Panc1 (cell line): ENCODE measurements at places on chromosomes 7 and 10.

- no peak for DNase-seq
These were observed 153.0 kb downstream of the GRK5 start for GRCh38 chr10:119360181-119360921.

GRCh38 chr7:25792586-25792985 lies 359.4 kb upstream of the NFE2L3 start:
- DNase-seq, result no peak

- DNase-seq, result no peak
These were observed 374.5 kb upstream of the FOXK1 start for GRCh38 chr7:4307316-4308204.

GRCh38 chr10:116147147-116147905 lies 125.7 kb downstream of the GFRA1 start:
- no peak for DNase-seq

DNA sequence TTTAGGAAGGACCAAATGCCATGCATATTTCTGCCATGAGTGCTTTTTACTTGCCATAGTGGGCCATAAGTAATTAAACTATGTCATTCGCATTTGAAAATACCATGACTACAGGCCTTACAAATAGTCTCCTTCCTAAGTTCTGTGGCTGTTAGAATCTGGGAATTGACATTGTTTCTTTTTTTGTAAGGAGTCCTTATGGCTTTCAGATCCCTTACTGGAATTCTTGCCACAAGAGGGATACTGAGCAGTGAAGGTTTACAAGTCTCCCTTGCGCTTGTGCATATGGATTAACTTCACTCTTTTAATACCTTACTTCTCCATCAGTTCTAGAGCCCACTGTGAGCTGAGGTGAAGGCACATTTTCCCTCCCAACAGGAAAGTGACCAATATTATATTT lies 166.0 kb downstream of the NRG3 start:
- no peak for DNase-seq

DNA sequence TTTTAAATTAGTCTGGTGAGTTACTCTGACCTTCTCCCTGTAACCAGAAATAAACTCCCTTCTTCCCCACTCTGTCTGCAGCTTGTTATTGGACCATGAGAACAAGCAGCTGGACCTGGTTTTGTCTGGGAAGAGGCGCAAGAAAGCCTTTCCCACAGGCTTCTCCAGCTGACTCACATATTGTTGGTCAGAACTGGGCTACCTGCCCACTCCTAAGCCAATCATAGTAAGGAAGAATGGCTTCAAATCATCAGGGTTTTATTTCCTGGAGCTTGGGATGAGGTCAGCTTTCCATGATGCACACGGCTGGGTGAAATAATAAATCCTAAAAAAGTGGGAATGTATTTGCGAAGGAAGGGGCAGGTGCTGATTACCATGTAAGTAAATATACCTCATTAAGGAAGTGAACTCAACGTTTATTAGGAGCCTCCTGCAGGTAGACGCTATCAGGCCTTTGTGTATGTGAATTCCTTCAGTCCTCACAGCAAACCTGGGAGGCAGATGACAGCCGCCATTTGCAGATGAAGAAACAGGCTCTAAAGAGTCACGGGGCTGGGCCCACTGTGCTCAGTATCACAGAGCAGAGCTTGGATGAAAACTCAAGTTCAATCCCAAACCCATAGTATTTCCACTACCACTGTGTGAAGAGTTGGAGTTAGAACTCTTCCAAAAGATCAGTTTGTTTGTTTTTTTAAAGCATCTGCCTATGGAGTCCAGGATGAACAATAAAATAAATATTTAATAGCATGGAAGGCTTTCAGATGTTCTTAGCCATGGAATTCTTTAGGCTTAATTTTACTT lies 32.8 kb downstream of the IL15RA start:
- DNase-seq, result peak; percentile 53

DNA sequence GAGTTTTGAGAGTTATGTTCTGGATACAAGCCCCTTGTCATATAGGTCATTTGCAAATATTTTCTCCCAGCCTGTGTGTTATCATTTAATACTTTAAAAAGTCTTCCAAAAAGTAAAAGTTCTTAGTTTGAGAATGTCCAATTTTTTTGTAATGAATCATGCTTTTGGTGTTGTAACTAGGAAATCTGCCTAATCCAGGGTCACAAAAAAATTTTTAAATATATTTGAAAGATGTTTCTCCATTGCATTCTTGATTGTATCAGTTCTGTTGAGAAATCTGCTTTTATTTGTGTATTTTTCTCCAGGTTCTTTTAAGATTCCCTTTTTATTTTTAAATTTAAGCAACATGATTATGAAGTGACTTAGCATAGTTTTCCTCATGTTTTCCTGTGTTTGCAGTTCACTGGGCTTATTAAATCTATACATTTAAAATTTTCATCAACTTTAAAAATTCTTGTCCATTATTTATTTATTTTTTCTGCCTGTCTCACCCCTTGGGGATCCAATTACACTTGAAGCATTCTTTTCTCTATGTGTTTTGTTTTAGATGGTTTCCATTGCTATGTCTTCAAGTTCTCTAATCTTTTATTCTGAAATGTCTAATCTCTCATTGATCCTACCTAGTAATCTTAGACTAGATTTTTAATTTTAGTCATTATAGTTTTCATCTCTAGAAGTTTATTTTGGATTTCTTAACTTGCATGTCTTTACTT lies 47.0 kb downstream of the CCDC71L start:
- no peak for DNase-seq

GRCh38 chr7:98687111-98687751 lies 70.1 kb downstream of the NPTX2 start:
- DNase-seq, result no peak

DNA sequence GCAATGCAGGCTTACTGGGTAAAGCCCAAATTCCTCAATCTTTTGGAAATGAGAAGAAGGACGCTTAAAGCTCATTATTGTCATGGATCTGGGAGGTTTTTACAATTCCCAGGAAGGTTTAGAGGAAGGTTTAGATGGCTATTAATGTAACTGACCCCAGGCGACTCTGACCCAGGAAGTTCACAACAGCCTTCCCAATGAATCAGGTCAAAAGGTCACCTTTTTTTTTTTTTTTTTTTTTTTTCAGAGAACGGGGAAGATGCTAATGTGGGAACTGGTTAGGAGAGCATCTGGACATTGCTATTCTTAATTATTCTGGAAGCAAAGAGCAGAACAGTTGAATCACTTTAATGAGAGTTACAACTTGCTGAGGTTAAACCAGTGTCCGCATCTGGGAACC lies 149.9 kb upstream of the ITGB1 start:
- no peak for DNase-seq

GRCh38 chr7:124516911-124517310 lies 248.7 kb downstream of the GPR37 start:
- DNase-seq, result no peak

- DNase-seq, result no peak
These were observed 700.7 kb downstream of the AUTS2 start for GRCh38 chr7:70298780-70299471.

GRCh38 chr10:78963074-78964034 lies 105.4 kb upstream of the ZMIZ1 start:
- DNase-seq, result no peak

DNA sequence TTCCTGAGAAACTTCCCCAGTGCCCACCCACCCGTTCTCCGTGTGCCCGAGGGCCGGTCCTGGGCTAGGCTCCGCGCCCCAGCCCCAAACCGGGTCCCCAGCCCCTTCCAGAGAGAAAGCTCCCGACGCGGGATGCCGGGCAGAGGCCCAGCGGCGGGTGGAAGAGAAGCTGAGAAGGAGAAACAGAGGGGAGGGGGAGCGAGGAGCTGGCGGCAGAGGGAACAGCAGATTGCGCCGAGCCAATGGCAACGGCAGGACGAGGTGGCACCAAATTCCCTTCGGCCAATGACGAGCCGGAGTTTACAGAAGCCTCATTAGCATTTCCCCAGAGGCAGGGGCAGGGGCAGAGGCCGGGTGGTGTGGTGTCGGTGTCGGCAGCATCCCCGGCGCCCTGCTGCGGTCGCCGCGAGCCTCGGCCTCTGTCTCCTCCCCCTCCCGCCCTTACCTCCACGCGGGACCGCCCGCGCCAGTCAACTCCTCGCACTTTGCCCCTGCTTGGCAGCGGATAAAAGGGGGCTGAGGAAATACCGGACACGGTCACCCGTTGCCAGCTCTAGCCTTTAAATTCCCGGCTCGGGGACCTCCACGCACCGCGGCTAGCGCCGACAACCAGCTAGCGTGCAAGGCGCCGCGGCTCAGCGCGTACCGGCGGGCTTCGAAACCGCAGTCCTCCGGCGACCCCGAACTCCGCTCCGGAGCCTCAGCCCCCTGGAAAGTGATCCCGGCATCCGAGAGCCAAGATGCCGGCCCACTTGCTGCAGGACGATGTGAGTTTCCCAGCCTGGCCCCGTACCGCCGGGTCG lies at the start of gene SCD:
Gene SCD, plus strand, starts transcription at position 469 of the 803 bp plus-strand sequence. Its CDS starts 272 bp downstream, at position 741.
- peak; percentile 81 for DNase-seq

- DNase-seq, result no peak
These were observed 2.2 kb downstream of the ARHGAP21 start for GRCh38 chr10:24721229-24722106.

- no peak for DNase-seq
These were observed 63.5 kb upstream of the ZRANB1 start for GRCh38 chr10:124878457-124878739.

- DNase-seq, result no peak
These were observed 793.5 kb upstream of the ZNF722 start for GRCh38 chr7:63205136-63205535.

DNA sequence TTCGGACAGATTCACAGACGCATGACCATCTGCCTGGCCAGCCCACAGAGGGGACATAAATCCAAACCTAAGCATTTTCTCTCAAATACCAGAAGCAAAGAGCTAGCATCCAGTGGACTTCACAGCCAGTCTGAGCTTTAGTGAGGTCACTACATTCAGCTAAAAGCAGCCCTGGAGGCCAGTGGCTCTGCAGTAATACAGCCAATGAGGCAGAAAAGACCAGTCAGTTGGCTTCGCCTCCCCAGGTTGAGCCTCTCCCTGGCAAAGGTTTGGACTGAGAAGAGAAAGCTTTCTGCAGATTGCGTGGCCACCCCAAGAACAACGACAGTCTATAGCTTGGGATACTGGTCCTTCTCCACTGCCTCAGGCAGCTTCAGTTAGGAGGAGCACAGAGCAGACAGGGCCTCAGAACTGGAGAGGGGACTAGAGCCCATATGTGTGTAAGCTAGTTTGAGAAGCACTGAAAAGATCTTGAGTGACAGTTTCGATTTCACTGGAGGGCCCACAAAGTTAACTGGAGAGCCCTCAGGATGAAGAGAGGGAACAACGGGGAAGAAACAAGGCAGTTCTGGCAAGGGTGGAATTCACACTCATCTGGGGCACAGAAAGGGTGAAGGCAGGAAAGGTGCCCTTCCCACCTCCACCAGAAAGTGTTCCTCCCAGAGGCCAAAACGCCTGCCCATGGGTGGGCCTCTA lies 3.8 kb downstream of the WDR91 start:
- no peak for DNase-seq

GRCh38 chr10:70619271-70620019 lies 16.9 kb upstream of the PRF1 start:
- peak; percentile 10 for DNase-seq

DNA sequence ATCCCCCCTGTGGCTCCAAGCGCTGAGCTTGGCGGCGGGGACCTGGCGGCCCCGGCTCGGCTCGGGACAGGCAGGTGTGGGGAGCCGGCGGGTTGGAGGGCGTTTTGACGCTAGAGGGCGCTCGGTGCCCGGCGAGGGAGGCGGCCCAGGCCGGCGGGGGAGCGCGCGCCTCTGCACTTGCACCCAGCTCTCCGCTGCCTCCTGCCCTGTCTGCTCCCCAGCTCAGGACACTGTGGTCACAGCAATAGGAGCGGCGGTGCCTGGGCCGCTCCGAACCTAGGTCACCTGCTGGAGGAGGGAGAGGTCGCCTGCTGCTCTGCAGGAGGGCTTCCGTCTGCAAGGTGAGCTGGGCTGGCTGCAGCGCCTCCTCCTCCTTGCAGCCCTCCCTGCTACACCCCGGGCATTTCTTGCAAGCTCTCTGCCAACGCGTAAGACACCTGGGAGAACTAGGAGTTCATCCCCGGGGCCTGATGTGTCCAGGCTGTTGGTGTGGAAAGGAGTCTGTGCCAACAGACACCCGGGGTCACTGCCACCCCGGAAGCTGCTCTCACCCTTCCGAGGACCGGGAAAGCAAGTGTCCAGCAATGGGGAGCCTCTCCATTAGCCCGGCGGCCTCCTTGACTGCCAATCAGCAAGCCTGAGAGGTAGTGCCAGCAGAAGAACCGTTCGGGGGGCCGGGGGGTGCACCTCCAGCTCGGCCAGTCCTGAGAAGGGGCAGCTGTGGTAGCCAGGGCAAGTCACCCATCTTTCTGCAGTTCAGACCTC lies 620.4 kb downstream of the GALNT17 start:
- no peak for DNase-seq

GRCh38 chr7:55100544-55101327 lies 81.9 kb downstream of the EGFR start:
- no peak for DNase-seq

GRCh38 chr7:91567081-91568012 lies 303.1 kb downstream of the FZD1 start:
- DNase-seq, result no peak

DNA sequence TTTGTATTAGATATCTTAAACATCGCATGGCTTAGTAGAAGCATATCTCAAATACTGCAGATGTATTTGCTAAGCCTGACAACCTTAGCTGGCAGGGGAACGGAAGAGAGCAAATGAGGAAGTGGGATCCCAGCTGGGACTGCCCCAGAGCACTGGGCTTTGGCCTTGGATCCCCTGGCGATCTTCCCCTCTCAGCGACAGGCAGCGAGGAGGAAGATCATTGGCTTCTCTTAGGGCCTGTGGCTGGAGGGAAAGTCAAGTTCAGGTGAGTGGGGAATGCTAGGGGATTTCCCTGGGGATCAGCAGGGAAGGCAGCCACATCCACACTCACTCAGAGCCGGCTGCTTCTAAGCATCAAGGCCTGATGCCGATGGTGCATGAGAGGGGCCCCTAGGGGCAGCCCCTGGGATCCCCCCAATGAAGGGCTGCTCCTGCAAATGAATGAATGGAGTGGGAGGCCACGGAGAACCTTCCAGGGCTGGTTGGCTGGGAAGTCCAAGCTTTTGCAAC lies 42.0 kb downstream of the LYZL2 start:
- no peak for DNase-seq

DNA sequence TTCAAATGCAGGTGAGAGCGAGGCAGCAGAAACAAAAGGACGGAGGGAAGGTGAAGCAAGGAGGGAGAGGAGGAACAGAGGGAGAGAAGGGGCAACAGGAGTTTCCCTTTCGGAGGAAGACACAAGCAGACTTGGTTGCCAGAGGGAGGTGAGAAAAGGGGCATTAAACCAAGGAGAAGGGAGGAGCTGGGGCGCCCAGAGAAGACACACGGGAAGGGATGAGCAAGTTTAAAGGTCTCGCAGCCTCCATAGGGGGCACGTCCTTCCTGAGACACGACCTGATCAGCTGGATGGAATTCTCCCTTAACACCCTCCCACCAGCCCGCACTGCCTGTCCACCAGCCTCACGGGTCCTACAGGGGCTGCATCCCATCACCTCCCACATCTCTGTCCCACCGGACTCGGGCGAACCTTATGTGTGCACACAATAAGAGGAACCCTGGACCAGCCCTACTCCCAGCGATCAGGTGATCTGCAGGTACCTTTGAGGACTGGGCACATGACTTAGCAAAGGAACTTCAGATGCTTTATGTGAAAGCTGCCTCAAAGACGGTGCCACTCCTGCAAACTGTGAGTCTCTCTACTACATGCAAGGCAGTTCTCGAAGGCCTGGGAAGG lies 251.2 kb downstream of the TNS3 start:
- no peak for DNase-seq

- DNase-seq, result no peak
These were observed 863 bp downstream of the CCNY start for GRCh38 chr10:35336921-35337823.
